ENCODE measurements at places on chromosomes 12 and 14.

- no peak for DNase-seq
Measured at GRCh38 chr12:50928392-50928791, 24.0 kb upstream of the HIGD1C start.

DNA sequence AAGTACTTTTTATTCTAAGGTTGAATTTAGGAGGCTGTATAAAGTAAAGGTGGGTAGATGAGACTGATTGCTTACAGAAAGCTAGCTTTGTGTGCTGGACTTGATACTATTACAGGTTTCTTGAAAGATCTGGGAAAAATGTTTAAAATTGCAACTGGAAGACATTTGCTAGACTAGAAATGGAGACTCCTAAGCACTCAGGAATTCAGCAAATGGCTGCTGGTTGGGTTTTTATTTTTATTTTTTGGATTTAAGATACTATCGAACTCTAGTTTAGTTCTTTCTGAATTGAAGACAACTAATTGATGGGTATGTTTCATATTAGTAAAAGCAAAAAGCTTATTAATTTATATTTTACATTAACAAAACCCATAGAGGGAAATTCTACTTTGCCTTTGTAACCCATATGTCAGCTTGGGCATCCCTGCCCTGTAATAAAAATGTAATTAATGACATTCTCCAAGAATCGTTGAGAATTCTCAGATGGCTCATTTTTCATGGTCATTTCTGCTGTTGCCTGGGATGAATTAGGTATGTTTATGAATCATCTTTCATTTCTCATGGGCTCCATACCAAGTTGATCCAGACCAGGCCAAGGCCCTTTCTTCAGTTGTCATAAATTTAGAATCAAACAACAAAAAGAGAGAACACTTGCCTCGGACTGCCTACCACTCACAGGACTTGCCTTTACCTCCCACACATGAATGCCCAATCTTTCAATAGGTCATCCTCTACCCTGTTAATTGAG is 102.1 kb downstream of the ERGIC2 start:
- no peak for DNase-seq

DNA sequence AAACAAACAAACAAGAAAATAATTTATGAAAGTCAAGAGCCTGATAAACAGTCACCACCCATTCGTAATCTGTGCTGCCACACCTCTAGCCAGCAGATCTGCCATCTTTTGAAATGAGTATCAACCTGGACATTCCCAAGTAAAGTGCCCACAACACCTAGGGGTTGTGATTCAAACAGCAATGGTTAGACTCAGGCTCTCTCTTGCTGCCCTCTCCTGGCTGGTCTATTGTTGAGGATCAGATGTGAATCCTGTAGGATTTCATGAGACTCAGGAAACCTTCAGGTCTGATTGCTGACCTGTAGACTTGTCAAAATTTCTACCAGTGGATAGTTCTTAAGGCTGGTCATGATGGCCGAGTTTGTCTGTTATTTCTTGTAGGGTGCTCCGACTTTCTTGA is 26.8 kb downstream of the DGLUCY start:
- DNase-seq: no peak

DNA sequence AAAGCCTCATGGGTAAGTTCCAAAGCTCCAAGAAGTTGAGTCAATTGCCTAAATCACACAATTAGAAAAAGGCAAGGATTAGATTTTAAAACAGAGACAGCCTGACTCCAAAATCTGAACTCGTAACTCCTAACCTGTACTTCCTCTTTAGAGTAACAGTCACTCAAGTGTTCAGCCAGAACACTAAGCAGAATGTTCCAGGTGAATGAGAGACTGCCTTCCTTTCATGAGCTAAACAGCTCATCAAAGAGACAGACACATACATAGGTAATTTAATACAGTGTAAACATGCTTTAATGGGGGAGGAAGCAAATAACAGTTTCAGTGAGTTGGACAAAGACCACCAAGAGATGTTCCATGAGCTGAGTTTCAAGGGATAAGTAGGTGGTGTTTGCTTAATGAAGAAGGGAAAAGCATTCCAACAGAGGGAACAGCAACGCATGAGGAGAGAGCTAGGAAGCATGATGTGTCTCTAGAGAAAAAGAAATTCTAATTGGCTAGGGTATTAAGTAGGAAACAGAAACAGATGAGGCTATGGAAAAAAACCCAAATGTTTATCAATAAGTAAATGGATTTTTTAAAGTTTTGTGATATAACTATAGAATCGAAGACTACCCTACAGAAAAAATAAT is 403.9 kb downstream of the MED13L start:
- DNase-seq: no peak

- DNase-seq: no peak
Measured at GRCh38 chr12:123126294-123127181, 24.4 kb downstream of the PITPNM2 start.
